ENCODE measurements at places on chromosomes 3 and 15.

DNA sequence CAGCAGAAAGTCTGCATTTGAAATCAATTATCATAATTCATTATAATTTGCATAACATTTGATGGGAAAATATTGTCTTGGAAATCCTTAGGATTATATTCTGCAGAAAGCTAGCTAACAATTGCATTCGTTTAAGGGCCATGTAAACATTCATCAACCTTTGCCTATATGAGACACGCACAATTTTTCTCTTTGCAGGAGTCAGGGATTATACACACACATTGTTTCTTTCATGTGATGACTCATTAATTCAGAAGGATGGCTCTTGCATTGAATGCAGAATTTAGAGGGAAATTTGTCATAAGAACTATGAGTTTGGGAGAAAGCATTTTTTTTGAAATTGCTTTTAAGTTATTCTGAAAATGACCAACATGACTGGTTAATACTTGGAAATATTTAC, 844.7 kb downstream of the DIPK2A start:
- DNase-seq: no peak

DNA sequence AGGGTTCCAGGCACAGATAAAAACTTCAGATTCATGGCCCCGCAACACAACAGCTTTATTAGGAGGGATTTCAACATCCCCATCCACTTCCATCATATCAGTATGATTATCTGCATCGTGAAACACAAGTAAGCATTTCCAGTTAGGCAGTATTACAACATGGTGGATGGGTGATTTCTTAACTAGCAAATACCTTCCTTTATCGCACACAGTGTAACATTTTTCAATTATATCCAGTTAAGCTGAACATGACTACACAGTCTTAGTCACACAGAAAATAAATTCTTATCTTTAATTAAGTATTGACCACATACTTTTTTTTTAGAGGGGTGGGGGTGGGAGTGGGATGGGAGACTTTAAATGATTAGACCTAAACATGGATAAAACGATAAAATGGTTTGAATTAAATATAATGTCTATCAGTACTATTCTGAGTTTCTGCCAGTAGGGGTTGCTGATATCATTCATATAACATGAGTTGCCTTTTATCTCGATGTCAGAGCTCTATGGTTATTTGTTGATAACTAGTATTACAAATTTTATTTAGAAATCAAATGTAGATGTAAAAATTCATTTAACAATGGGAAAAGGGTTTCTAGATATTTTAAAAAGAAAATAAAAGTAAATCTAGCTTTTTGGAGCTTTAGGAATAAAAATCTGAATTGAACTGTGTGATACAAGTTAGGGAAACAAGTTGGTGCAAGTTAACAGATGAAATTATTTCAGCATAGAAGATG, 146.6 kb downstream of the TBL1XR1 start:
- DNase-seq: peak; percentile 29

GRCh38 chr3:107209302-107209990, 167.8 kb upstream of the CCDC54 start:
- no peak for DNase-seq

- no peak for DNase-seq
Measured at GRCh38 chr15:67822537-67823313, 2.6 kb upstream of the SKOR1 start.

- DNase-seq: no peak
Measured at GRCh38 chr3:119508172-119508845, 10.0 kb downstream of the TIMMDC1 start.

DNA sequence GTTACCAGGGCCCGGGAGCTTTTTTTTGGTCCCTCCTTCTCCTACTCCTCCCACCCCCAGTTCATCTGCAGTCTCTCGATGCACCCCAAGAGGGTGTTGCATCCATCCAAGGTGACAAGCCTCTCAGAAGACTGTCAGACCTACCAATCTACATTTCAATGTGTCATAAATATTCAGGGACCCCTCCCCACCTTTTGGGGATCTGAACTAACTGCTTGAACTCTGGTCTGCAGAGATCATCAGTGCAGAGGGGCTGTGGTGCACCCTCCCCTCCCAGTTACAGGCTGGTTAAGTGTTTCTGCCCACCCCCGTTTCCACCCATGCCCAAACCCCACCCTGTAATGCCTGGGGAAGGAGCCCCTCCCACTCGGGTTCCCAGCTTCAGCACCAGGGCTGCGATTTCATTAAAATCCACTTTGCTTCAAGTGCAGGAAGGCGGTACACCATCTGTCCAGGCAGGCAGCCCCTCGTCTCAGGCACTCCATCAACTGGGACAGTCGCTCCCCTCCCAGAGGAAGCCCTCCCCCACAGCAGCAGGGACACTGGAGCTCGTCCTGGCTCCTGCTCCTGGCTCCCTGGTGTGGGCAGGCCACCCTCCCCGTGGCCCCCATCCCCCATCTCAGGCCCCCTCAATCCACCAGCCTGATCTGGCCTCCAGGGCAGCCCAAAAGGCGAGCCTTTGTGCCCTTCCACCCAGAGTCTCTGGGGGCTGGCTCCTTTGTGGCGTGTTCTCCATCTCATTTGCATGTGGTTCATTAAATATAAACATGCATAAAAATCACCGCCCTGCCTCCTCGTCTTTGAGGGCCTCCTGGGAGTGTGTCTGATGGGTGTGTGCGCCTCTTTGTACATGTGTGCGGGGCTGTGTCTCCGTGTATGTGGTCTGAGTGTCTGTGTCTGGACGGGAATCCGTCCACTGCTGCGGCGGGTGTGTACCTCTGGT, 32.3 kb downstream of the RNU5B-1 start:
- DNase-seq: peak; percentile 21

GRCh38 chr3:23221136-23221535, 18.0 kb downstream of the UBE2E2 start:
- DNase-seq: no peak

- no peak for DNase-seq
Measured at GRCh38 chr3:150609988-150610387, 6.9 kb downstream of the SELENOT start.

DNA sequence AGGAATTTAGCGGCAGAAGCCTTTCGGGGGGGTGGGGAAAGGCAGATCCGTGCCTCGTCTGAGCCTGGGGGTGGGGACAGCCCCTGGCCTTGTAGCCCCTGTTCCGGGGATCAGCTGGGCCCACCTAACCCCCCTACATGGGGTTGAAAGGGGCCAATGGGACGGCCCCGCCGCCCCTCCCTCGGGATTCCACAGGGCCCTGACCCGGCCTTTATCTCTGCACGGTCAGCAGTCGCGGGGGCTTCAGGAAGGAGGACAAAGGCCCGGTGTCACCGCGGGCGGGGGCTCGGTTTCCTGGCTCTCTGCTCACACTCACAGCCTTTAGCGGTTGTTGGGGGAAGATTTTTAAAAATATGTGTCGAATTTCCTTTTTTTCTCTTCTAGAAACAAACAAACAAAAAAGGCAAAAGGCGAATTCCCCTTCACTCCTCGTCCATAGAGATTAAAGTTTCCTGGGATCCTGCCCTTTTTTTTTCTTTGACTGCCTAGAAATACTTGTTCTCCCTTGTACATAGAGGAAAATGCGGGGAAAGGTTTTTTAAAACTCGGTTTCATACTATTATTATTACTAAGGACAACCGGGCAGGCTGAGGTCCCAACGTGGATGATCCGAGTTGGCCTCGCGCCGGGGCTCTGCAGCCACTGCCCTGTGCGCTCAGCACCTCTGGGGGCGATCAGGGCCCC, 7.9 kb downstream of the FOXL2 start:
- no peak for DNase-seq

- DNase-seq: no peak
Measured at GRCh38 chr3:126026277-126026751, 57.3 kb downstream of the ROPN1B start.

DNA sequence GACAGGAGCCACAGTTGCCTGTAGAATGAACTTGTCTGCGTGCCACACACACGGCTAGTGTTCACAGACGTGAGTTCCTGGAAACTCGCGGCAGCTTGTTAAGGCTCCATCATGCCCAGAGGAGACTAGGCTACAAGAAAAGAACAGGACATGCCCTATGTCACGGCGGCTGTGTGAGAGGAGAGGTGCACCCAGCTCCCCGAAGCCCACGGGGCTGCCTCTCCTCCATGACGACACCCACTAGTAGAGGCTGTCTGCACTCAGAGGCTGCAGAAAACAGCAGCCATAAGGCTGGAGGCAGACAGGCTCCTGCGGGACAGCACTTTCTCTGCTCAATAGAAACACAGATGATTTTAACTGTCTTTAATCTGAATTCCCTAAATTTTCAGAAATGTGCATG, 19.0 kb upstream of the OCA2 start:
- DNase-seq: no peak

GRCh38 chr3:30167541-30168011, 438.8 kb upstream of the TGFBR2 start:
- no peak for DNase-seq

- DNase-seq: no peak
Measured at GRCh38 chr3:112744825-112745566, 101.7 kb downstream of the CD200R1L start.

DNA sequence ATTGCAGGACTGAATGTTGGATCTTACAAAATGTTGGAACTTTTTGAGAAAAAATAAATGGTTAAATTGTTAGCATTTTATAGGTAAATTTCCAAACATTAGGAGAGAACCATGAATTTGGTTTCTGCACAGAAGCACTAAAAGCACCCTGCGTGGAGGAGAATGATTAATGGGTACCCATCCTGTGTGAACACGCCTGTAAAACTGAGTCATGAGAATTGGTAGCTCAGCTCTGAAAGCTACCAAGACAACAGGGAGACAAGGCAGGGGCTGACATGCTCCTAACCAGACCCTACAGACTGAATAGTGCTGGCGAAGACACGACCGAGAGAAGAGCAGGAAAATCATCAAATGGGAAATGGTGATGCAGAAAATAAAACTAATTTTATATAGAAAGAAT, 32.4 kb upstream of the MTMR10 start:
- no peak for DNase-seq

GRCh38 chr3:20376665-20377217, 190.7 kb upstream of the SGO1 start:
- DNase-seq: no peak

DNA sequence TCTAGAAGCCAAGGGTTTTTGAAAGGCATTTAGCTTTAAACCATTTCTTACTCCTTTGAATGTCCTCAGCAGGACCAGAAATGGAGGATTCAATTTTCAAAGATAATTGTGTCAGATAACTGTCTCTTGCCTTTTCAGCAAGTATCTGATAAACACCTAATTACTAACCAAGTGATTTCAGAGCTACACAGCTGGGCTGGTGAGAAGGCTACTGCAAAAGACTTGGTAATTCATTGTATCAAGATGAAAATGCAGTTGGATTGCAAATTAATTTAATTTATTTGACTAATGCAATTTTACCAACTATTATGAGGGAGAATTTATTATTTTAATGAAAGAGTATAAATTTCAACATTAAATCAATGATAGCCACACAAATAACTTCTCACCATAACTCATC, 165.4 kb downstream of the ROBO1 start:
- DNase-seq: no peak

DNA sequence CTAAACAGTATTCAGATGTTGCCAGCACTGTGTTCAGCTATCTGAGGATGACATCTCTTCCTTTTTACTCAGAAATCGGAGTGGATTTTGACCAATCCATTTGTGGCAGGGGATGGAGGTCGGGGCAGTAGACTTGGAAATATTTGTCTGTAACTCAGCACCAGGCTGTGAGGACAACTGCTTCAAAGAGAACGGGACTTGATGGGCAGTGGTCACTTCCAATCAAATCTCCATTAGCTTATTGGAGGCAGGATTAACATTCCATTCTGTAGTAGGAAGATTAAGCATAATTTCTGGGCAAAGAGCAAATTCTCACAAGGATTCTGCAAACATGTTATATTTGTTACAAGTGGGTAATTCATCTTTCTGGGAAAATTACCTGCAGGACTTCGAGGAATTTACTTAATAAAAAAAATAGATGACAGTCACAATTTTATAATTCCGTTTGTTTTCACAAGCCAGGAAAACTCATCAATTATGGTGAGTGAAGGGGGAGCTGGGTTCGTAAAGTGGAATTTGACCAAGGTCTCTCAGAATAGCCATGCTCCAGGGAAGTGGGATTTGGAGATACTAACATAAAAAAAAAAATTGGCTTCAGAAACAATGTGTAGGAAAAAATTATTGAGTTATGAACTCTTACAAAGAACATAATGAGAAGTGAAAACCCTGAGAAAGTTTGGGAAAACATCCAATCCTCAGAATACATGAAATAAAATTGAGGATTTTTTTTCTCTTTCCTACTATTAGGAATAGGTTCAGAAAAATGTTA, 18.1 kb downstream of the CRABP1 start:
- DNase-seq: no peak

GRCh38 chr15:60563539-60564404, 84.8 kb upstream of the ICE2 start:
- DNase-seq: no peak

- DNase-seq: no peak
Measured at GRCh38 chr3:193660698-193661411, 67.8 kb downstream of the OPA1 start.

GRCh38 chr3:107421881-107422280, 44.6 kb downstream of the CCDC54 start:
- no peak for DNase-seq

DNA sequence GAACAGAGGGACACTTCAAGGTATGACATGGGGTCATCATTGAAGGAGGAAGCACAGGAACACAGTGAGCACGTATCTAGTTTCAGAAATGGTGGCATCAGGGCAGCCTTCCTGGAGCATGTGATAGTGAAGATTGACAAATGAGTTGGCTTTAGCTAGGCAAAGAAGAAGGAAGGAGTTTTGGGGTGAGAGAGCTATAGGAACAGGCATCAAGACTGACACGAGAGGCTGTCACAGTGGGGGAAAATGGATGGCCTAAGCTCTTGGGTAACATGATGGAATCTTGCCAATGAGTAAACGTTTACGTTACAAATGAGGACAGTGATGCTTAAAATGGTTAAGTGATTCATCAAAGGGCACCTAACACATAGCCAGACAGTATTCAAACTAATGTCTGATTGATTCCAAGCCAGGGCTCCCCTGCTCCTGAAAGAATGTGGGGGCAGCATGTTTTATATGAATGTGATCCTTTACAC, 23.1 kb upstream of the GPR171 start:
- no peak for DNase-seq

DNA sequence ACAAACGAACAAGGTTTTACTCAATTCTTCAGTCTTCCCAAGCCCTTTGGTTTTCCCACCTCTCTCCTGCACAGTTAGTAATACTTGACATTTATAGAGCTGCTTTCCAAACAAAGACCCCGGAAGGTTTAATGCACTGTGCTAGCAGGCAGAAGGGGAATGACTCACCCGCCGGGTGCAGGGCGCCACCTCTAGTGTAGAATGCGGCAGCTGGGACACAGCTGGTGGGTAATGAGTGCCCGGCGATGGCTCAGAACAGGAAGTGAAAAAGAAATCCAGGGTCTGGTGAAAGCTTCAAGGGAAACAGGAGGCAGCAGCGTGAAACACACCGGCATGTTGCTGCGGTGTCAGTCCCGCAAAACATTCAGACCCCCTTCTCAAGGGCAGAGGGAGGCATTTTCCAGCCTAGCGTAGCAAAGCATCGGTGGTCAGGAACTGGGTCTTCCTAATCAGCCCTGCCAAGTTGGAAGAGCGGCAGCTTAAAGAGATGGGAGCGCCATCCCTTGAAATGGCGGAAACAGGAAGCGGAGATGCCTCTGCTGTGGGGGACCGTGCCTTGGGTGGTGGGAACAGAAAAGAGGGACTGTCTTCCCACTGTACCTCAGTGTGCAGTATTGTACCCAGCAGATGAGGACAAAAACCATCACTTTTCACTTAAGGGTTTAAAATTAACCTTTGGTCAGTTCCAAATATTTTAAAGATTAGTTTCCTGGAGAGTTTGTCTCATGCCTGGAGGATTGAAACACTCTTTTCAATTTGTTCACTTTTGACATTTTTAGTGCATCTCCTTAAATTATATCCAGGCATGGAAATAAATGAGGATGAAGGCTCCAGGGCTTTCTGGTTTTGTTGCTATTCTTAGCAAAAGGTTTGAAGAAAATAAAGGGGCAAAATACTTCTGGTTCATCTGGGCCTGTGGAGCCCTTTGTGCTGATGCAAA, 160.7 kb upstream of the MCTP2 start:
- no peak for DNase-seq

All from NCI-H1092 (cell line).